ENCODE measurements at places on chromosomes 6 and 20.

DNA sequence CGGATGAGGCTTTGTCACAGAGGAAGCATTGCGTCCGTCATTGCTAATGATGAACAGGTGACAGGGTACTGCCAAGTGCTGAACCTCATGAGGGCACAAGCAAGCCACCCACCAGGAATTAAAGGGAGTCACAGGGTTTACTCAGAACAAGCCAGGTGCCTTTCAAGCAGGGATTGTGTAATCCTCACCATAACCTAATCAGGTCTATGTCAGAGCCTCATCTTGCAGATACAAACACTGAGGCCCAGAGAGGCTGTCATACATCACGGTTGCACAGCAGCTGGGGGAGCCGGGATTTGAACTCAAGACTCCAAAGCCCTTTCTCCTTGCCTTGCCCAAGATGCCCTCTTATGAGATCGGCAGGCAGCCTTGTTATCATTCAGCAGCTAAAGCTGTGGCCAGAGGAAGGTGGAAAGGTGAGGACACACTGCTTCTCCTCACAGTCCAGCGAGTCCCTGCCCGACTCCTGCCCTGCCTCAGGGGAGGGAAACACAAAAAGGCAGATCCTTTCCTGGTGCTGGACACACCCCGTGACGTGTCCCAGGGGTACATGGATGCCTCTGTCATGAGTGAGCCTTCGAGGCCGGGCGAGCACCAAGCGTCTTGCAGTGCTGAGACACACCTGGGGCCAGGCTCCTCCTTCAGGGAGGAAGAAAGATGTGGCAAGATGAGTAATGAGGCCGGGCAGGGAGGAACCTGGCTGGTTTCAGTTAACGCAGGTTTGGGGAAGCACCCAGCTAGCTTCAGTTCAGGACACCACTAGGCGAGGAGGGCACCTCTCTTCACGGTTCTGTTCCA, 214.9 kb downstream of the LY86 start:
- DNase-seq: no peak

DNA sequence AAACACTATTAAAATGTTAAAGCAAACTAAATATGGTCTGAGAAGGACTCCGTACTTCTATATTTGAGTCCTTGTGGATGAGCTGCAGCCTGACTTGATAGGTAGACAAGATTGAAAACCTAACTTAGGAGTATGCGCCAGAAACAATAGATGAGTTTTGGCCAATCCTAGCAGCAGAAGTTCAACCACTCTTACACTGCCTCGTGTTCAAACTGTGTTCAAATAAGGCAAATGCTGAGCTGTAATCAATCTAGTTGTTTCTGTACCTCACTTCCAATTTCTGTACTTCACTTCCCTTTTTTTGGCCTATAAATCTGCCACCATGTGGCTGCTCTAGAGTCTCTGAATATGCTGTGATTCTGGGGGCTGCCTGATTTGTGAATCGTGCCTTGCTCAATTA, 13.2 kb upstream of the SERINC1 start:
- no peak for DNase-seq

DNA sequence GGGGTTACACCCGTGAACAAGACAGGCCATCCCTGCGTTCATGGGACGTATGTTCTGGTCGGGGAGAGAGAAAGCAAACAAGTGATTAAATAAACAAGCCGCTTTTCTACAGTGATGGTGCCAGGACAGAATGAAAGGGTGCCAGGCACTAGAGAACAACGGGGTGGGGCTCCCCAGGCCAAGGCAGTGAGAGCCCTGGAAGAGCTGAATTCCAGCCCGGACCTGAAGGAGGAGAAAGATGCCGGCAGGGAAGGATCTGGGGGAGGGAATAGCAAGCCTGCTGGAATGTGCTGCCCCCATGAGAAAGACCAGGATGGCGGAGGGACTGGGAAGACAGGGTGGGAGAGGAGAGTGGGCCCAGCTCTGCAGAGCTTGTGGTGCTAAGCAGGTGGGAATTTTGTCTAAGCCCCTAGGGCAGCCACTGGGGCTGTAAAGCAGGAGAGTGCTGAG, 7.5 kb downstream of the SNAI1 start:
- no peak for DNase-seq

GRCh38 chr20:41347523-41348429, 7.2 kb downstream of the LPIN3 start:
- no peak for DNase-seq

GRCh38 chr20:50920997-50921396, 10.2 kb downstream of the ADNP start:
- DNase-seq: no peak

GRCh38 chr6:138107752-138108592, 753 bp upstream of the PERP start:
- no peak for DNase-seq

GRCh38 chr20:23586735-23587525, 18.6 kb upstream of the CST9L start:
- no peak for DNase-seq

DNA sequence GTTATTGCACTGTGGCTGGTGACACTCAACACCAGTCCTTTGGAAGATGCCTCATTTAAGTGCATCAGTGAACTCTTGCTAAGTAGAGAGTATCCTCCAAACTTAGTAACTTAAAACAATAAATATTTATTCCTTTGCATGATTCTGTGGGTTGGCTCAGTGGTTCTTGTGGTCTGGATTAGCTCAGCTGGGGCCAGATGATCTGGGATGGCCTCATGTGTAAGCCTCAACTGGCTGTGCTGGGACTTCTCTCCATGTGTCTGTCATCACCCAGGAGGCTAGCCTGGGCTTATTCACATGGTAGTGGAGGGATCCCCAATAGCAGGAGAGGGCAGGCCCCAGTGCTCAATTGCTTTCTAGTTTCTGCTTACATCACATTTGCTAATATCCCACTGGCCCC, 8.3 kb downstream of the LRRN4 start:
- DNase-seq: no peak

- DNase-seq: no peak
Observed at GRCh38 chr20:37407573-37408002, 61.6 kb downstream of the SRC start.

DNA sequence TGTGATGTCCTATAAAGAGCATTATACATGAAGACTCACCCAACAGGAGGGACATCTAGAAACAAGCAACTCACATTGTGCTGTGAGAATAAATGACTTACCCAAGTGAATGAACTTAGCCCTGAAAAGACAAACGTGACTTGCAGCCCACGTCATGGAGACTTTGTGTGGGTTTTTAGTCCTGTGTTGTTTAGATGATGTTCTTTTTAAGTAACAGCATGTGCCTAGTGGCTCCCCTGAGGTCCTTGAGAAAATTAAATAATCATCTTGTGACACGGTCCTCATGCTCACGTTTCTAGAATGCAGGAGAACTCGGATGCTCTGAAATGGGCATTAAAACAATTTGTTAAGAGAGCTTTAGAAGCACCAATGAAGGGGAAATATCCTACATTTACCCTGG, 165.1 kb downstream of the SASH1 start:
- no peak for DNase-seq

DNA sequence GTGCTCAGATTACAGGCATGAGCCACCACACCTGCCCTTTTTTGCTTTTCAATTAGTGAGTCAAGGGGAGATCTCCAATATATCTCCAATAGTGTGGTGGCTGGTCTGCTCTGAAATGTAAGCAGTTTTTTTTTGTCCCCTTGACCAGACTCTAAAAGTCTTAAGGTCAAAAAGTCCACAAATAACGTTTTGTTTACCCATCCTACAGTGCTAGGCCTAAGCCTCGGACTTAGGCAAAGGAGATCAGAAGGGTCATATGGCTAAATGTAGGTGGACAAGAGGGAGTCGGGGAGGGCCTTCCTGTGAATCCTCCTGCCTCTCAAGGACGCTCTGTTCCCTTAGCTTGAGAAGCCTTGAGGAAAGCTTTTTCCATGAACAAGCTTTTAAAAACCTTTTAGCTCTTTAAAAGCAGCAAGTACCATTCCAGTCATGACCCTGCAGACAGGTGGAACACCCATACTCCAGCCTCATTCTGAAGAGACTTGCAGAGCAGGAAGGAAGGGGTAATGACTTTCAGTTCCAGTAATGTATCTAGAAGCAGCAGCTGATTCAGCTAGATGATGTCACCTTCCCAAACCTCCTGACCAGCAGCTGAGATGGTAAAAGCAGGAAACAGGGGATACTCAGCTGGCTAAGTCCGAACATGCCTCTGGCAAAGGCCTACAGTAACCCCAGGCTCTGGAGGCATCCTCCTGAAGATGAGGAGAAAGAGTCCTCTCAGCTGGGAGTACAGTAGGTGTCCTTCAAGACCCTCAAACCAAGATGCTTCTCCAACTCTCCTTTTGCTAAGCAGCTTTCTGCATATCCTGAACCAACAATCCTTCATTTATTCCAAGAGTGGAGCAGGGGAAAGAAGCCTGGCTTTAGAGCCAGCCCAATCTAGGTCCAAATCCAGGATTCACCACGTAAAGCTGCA, 23.6 kb downstream of the BCL2L1 start:
- peak; percentile 79 for DNase-seq

- no peak for DNase-seq
Observed at GRCh38 chr6:137904822-137905617, 38.0 kb downstream of the TNFAIP3 start.

DNA sequence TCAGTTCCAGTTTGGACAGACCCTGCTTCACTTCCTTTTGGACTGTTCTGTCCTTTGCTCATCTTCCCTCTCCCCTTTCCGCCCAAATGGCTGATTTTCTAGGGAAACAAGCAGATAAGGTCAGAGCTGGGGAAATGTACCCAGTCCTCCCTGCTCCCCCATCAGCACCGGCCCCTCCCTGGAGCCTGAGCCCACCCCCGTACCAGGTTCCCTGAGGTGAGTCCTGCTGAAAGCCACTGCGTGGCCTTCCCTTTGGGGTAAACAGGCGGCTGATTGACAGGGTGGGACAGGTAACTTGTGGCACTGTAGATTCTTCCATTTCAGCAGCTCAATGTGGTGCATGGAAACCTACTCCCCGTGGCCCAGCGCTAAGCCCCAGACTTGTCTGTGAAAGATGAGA, 70.5 kb downstream of the NPEPL1 start:
- no peak for DNase-seq

DNA sequence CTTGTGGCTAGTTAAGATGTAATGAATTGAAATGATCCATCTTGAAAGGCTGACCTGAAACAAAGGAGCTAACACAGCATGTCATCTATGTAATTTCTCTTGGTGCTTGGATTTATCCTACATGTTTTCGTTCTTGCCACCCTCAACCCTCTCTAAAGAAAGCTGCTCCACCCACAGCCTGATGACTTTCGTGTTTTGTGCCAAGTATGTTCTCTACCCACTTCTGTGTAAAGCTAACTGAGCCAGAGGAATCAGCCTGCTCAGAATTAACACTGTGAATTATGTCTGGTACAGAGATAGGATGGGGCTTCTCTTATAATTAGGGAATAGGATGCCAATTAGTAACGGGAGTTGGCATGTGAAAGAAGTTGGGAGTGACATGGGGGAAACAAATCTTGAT, 67.9 kb upstream of the MLIP start:
- DNase-seq: no peak

DNA sequence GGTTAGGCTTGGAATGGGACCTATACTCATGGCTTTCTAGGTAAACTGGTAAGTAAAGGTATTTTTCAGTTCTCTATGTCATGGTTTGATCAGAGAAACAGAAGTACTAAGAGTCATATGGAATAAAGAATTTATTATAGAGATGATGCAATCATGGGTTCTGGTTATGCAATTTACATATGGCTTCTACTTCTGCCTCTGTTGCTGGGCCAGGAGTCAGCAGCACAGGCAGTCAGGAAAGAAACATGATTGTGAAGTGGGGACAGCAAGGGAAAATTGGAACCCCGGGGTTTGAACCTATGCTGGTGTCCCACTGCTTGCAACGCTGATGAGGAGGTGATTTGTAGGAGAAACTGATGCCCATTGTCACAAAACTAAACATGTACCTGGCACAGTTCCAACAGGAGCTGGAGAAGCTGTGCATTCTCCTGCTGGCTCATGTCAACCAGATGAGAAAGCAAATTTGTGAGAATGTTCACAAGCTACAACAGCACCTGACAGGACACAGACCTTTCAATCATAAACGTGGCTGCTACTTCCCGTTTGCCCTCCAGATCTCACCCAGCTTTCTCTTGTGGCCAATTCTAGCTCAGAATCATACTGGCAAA, 887.1 kb downstream of the TFAP2A start:
- no peak for DNase-seq

DNA sequence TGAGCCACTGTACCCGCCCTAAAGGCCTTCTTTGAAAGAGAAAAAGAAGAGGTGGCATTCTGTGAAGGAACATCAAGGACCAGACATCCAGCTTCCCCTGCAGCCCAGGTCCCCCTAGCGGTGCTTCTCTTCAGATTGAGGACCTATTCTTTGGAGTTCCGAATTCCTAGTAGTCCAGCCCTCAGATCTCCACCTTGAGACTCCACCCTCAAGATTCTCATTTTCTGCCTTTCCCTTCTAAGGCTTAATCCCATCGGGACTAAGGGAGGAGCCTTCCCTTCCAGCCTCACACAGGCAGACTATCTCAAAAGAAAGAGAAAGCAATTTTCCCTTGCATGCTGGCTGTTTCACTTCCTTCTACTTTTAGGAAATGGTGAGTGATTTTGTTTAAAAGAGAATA, 32.5 kb downstream of the MUC22 start:
- DNase-seq: no peak

- no peak for DNase-seq
Observed at GRCh38 chr6:14732844-14733757, 512.8 kb upstream of the JARID2 start.

DNA sequence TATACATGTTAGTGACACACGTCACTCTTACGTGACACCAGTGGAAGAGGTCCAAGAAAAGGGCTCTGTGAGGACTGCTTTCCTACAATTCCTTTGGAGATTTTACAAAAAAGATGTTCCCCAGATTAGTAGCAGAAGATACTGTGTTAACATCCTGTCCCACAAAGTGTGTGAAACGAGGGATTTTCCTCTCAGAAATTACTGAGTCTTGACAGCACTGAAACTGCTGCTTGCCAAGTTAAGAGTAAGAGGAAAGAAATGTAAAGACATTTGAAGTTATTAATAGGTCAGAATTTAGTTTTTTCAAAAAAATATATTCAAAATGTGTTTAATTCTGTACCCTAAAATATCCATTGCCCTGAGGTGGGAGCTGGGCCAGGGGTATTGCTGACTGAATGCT, 58.8 kb upstream of the MAP7 start:
- no peak for DNase-seq
